ENCODE measurements at places on chromosomes 3 and 15. TPM values are rescaled to one million over a fixed set of nuclear protein-coding genes. Genes with fewer than 3 reads are reported as not detected.

Gene VEPH1
- total RNA-seq, result not detected

Gene SLC22A14
- 0.30 TPM for total RNA-seq

Gene TICRR
- not detected for total RNA-seq

Gene EXD1
- total RNA-seq, result not detected

Gene SLC15A2
- 0.57 TPM for total RNA-seq

Gene LHFPL4
- not detected for total RNA-seq

Gene CPNE9
- total RNA-seq, result not detected

Gene GHSR
- not detected for total RNA-seq

Gene WDR72
- total RNA-seq, result not detected

Gene ANKUB1
- total RNA-seq, result not detected

Gene EPHA3
- 0.71 TPM for total RNA-seq

Gene TMEM207
- not detected for total RNA-seq

- no peaks in the 10 kb centered on the region for H3K4me1 ChIP-seq
- no peaks in the 10 kb centered on the region for H3K36me3 ChIP-seq
- no peaks in the 10 kb centered on the region for H3K27me3 ChIP-seq
- no peak overlapping the region for H3K27ac ChIP-seq
- DNase-seq, result no peak
These were observed 103.4 kb upstream of the SELENOK start for GRCh38 chr3:53994986-53995603.

DNA sequence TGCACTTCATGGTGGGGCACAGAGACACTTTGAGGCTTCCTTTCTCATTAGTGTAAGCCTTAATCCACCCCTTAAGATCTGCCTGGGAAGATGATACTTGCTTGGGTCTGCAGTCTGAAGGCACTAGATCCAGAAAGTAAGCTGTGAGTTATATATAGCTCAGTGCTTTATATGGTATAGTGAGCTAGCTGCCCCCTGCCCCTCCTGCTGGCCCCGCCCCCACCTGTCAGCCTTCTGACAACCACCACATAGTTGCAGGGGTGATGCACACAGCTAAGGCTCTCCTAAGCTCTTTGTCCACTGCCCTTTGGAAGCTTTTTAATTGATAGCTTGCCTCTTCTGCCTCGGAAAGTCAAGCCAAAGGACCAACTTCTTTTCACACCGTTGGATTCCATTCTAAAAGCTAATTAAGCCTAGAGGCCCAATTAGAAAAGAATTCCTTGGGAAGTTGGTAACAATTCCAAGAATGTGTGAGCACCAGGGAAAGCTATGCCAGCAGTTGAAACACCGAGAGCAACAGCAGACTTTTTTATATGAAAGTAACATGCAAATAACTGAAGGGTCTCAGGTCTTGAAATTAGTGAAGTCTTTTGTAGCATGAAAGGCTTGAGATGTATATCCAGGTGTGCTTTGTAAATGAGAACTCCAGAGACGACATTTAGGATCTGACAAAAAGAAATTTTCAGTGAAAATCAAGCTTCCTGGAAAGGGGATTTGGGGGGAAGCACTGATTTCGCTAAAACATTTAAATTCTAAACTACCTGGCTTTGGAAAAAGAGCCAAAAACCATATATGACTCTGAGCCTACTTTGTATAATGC, 2.3 kb downstream of the TPM1 start:
- no peaks in the 10 kb centered on the region for H3K27me3 ChIP-seq
- peak overlapping the region; percentile 75 for H3K4me3 ChIP-seq
- no peaks in the 10 kb centered on the region for H3K36me3 ChIP-seq
- DNase-seq, result no peak
- peak overlapping the region; percentile 94 for H3K27ac ChIP-seq

- DNase-seq, result no peak
- no peaks in the 10 kb centered on the region for H3K36me3 ChIP-seq
- H3K4me3 ChIP-seq, result no peak overlapping the region
- no peaks in the 10 kb centered on the region for H3K27me3 ChIP-seq
- peaks cover 5% of the 10 kb centered on the region for H3K4me1 ChIP-seq
- H3K27ac ChIP-seq, result no peak overlapping the region
These were observed 107.9 kb upstream of the DLG1 start for GRCh38 chr3:197406266-197406665.

GRCh38 chr3:188595890-188596376, 442.0 kb downstream of the LPP start:
- H3K27me3 ChIP-seq, result no peaks in the 10 kb centered on the region
- H3K27ac ChIP-seq, result peak overlapping the region; percentile 78
- no peak for DNase-seq
- H3K4me1 ChIP-seq, result peaks cover 53% of the 10 kb centered on the region
- H3K36me3 ChIP-seq, result no peaks in the 10 kb centered on the region

GRCh38 chr3:159852821-159853505, 135.7 kb upstream of the IL12A start:
- H3K27ac ChIP-seq, result peak overlapping the region; percentile 95
- no peaks in the 10 kb centered on the region for H3K27me3 ChIP-seq
- peak; percentile 84 for DNase-seq
- peak overlapping the region; percentile 73 for H3K4me3 ChIP-seq
- H3K4me1 ChIP-seq, result peaks cover 45% of the 10 kb centered on the region
- H3K36me3 ChIP-seq, result no peaks in the 10 kb centered on the region

DNA sequence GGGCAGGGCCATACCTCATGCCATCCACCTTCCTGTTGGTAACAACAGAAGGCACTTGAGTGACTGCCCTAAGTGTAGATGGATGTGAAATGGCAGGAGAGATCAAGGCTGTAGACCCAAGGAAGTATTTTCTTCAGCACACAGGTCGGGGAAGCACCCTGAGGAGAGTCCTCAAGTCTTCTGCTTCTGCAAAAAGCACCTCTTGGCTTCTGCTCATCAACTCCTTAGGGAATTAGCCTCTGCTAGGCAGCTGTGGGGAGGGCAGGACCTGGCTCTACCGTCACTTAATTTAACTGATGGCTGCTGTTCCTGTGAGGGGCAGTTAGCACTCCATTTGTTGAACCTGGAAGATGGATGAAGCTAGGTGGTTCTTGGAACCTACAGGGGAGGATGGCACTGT, 6.9 kb upstream of the CACNA2D2 start:
- no peaks in the 10 kb centered on the region for H3K27me3 ChIP-seq
- no peaks in the 10 kb centered on the region for H3K36me3 ChIP-seq
- H3K4me3 ChIP-seq, result no peak overlapping the region
- no peak overlapping the region for H3K27ac ChIP-seq
- no peak for DNase-seq

DNA sequence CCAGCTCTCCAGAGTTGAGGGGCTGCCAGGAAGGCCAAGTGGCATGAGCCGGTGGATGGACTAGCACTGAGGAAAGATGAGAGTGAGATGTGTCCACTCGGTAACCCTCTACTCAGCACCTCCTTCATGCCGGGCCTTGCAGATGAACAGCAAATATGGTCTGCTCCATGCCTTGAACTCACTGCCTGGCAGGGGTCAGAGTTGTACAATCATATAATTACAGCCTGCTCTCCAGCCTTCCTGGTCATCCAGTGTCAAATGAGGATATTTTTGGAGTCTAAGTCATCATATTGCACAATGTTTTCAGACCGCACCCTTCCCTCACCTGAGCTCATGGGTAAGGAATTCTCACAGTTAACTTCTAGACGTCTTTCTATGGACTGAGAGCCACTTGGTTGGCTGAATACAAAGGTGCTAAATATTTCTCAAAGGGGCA, 4.9 kb downstream of the MGLL start:
- peak overlapping the region; percentile 93 for H3K27ac ChIP-seq
- H3K4me1 ChIP-seq, result peaks cover 70% of the 10 kb centered on the region
- peak; percentile 28 for DNase-seq
- H3K27me3 ChIP-seq, result no peaks in the 10 kb centered on the region
- H3K4me3 ChIP-seq, result peak overlapping the region; percentile 22

- no peaks in the 10 kb centered on the region for H3K36me3 ChIP-seq
- no peak for DNase-seq
- no peak overlapping the region for H3K27ac ChIP-seq
- no peak overlapping the region for H3K4me3 ChIP-seq
These were observed 101.1 kb downstream of the PDZRN3 start for GRCh38 chr3:73523661-73524060.

DNA sequence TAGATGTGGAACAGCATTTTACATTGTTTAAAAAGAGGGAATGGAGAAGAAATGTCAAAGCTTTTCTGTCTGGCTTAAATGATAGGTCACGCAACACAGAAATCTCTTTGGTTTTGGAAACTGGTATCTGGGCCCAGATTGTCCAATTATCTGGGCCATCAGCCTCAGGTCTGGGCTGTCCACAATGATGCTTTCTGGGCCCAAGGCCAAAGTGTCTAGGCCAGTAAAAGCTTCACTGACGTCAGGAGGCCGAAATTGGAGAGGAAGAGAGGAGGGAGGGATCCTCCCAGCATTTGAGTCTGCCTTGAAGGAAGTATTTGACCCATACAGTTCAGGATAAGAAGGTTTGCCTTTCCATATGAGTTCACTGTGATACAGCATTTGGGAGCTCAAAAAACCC, 60.7 kb upstream of the ALDH1A3 start:
- DNase-seq, result no peak
- H3K27me3 ChIP-seq, result no peaks in the 10 kb centered on the region
- no peak overlapping the region for H3K27ac ChIP-seq

DNA sequence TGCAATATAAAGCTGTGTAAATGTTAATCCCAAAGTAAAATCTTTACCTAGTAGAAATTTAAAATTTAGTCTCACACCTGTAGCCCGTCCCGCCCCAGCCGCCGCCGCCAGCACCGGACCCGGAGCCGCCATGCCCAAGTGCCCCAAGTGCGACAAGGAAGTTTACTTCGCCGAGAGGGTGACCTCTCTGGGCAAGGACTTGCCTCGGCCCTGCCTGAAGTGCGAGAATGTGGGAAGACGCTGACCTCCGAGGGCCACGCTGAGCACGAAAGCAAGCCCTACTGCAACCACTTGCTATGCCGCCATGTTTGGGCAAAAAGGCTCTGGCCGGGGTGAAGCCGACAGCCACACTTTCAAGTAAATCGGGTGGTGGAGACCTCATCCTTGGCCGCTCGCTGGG, 22.1 kb upstream of the TOP2B start:
- H3K27ac ChIP-seq, result no peak overlapping the region
- no peaks in the 10 kb centered on the region for H3K4me1 ChIP-seq
- DNase-seq, result no peak
- H3K36me3 ChIP-seq, result no peaks in the 10 kb centered on the region

DNA sequence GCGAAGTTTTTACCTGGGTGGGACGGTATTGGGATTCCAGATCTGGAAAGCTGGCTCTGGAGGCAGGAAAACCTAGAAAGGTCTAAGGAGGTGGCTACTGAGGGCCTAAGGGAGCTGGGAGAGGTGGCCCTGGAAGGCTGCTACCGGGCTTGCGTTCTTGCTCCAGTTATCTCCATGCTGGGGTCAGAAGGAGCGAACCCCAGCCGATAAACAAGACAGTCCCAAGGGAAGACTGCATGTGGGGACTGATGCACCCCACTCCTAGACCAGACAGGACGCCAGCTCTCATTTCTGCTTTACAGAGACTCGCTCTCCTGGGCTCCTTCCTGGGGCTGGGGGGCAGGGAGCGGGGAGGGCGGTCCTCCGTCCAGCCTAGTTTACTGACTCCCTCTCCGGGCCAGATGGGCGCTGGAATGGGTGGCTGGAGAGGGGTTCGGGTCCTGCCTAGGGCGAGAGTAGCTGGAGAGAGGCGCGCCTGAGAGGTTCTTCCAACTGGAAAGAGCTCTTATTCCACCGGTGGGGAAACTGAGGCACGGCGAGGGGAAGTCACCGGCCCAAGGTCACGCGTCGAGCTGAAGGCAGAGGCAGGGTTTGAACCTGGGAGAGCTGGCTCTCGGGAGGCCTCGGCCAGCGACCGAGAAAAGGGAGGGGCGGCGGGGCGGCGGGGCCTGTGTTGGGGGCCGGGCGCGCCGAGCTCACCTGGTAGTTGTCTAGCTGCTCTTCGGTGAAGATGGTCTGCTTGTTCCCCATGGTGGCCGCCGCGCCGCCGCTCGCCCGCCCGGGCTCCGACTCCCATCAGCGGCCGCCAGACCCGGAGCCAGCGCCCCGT, 565 bp downstream of the CIB2 start:
- H3K27me3 ChIP-seq, result no peaks in the 10 kb centered on the region
- H3K27ac ChIP-seq, result peak overlapping the region; percentile 93
- H3K4me3 ChIP-seq, result peak overlapping the region; percentile 96
- DNase-seq, result peak; percentile 61
- no peaks in the 10 kb centered on the region for H3K36me3 ChIP-seq
- peaks cover 19% of the 10 kb centered on the region for H3K4me1 ChIP-seq

GRCh38 chr3:95272781-95273180, 1209.9 kb downstream of the NSUN3 start:
- no peaks in the 10 kb centered on the region for H3K4me1 ChIP-seq
- no peak for DNase-seq
- H3K27me3 ChIP-seq, result no peaks in the 10 kb centered on the region
- H3K27ac ChIP-seq, result no peak overlapping the region
- no peak overlapping the region for H3K4me3 ChIP-seq
- no peaks in the 10 kb centered on the region for H3K36me3 ChIP-seq

DNA sequence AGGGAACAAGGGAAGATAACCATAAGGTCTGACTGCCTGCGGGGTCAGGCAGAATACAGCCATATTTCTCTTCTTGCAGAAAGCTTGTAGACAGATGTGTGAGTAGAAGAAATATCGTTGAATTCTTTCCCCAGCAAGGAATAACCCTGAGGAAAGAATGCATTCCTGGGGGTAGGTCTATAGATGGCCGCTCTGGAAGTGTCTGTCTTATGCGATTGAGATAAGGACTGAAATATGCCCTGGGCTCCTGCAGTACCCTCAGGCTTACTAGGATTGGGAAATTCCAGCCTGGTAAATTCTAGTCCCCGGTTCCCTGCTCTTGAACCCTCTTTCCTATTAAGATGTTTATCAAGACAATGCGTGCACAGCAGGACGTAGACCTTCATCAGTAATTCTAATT, 15.8 kb upstream of the SST start:
- no peaks in the 10 kb centered on the region for H3K27me3 ChIP-seq
- H3K27ac ChIP-seq, result no peak overlapping the region
- H3K4me1 ChIP-seq, result no peaks in the 10 kb centered on the region
- H3K36me3 ChIP-seq, result no peaks in the 10 kb centered on the region
- no peak overlapping the region for H3K4me3 ChIP-seq

GRCh38 chr3:87390353-87390752, 114.0 kb upstream of the POU1F1 start:
- no peak overlapping the region for H3K27ac ChIP-seq
- no peaks in the 10 kb centered on the region for H3K4me1 ChIP-seq
- DNase-seq, result no peak
- no peaks in the 10 kb centered on the region for H3K27me3 ChIP-seq
- no peaks in the 10 kb centered on the region for H3K36me3 ChIP-seq

GRCh38 chr3:37219266-37219665, 44.9 kb upstream of the LRRFIP2 start:
- H3K4me3 ChIP-seq, result no peak overlapping the region
- no peaks in the 10 kb centered on the region for H3K27me3 ChIP-seq
- no peak for DNase-seq
- no peaks in the 10 kb centered on the region for H3K4me1 ChIP-seq
- H3K36me3 ChIP-seq, result no peaks in the 10 kb centered on the region

GRCh38 chr3:65516998-65517397, 521.7 kb downstream of the MAGI1 start:
- no peak overlapping the region for H3K27ac ChIP-seq
- no peak overlapping the region for H3K4me3 ChIP-seq
- DNase-seq, result no peak
- H3K4me1 ChIP-seq, result no peaks in the 10 kb centered on the region

Data from psoas muscle (tissue), 8 donors.